ENCODE measurements at places on chromosomes 3 and 15.

DNA sequence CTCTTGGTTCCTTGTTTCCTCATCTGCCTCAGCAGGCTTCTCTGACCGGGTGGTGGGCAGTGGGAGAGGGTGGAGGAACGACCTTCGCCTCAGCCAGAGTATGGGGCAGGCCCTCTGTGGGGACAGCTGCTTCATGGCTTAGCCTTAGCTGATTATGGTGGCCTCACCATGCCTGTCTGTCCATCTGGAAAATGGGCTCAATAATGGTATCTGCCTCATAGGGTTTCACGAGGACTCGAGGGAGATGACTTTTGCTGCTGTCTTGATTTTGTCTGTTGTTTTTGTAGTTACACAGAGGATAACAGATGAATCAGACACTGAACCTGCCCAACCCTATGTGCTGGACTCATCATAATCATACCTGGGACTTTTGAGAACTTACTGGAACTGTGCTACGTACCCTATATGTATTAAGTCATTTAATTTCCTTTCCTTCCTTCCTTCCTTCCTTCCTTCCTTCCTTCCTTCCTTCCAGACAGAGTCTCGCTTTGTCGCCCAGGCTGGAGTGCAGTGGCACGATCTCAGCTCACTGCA lies 46.5 kb downstream of the CDC25A start:
- DNase-seq, result no peak

GRCh38 chr3:12299026-12299425 lies 10.2 kb downstream of the PPARG start:
- DNase-seq, result no peak

DNA sequence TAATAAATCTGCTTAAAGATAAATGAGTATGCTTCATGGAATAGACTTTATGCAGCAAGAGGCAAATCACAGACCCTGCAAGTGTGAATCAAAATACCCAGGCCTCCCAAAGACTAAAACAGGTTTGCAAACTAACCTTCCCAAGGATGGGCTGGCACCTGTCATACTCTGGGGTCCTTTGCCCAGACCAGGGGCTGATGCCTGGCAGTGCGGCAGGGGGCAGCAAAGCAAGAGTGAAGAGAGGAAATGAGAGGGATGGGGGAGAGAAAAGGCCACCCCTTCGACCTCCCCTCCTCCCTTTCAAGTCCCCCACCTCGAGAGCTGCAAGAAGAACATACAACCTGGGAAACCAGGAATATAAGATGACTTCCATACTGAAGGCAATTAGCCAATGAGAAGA lies 31.8 kb downstream of the XXYLT1 start:
- DNase-seq, result no peak

- no peak for DNase-seq
Measured at GRCh38 chr3:17581421-17582080, 160.9 kb downstream of the TBC1D5 start.

GRCh38 chr15:20376872-20377271 lies 164.7 kb downstream of the GOLGA6L6 start:
- no peak for DNase-seq

- DNase-seq, result no peak
Measured at GRCh38 chr3:129979905-129980304, 5.4 kb downstream of the TRH start.

- DNase-seq, result peak; percentile 33
Measured at GRCh38 chr3:99332718-99333117, 305.7 kb upstream of the COL8A1 start.

DNA sequence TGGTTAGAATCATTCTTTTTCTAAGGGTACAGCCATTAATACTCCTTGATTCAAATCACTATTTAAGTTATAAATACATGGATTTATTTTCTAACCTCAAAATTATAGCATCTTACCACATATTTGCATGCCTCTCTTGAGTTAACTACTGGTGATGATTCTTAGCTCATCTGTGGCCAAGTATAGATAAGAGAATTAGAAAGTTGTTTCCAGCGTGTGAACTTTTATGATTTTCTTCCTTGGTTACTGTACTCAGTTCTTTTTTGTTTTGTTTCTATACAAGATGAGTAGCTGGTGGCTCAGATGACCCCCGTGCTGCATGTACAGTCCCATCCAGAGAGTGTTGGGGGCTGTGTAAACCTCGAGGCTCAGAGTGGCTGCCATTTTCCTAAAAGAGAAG lies 124.6 kb downstream of the IGF1R start:
- DNase-seq, result no peak

GRCh38 chr3:104564045-104564643 lies 802.6 kb upstream of the ALCAM start:
- DNase-seq, result peak; percentile 23

DNA sequence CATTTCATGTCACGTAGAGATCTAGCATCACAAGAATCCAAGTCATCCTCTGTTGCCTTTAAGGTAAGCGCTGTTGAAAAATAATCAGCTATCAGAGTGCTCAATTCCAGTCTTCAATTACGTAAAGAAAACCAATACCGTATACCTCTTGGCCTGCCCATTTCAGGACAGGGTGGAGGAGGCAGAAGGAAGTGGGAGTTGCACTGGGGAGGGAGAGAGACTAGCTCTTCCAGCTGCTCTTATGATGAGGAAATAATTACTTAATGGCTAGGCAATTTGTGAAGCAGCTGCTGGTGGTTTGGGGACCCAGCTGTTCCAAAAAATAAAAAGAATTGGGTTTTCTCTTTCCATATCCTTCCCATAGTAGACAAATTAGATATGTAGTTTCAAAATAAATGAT lies 365.8 kb upstream of the MCTP2 start:
- DNase-seq, result no peak

DNA sequence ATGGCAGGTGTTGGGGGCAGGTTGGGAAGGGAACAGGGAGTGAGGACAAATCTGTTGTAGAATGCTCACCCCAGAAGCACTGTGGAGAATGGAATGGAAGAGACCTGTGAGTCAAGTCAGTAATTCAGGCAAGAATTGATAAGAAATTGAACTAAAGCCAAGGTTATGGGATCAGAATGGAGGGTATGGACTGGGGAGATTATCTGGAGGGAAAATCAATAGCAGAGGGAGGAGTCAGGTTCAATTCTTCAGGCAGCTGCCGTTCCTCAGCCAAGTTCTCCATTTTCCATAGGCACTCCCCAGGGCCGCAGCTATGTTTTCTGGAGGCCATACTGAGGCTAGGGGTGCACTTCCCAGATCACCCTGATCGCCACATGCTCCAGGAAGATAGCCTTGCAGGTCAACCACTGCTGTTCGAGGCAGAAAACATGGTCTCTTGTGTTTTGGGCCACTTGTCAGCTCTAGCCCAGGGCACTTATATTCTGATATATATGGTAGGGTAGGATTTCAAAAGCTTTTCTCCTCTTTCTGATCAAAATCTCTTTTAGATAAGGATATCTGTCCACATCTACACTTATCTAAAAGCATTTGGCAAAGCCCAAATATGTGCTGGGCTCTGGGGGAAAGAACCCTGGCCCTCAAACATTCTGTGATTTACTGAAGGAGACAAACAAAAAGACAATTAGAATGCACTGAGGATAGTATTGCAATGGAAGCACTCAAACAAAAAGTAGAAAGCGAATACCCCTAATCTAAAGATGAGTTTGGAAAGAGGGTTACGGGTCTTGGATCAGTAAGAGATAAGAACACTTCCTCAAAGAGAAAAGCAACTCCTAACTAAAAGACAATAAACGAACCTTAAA lies 92.3 kb downstream of the TMEM212 start:
- no peak for DNase-seq

DNA sequence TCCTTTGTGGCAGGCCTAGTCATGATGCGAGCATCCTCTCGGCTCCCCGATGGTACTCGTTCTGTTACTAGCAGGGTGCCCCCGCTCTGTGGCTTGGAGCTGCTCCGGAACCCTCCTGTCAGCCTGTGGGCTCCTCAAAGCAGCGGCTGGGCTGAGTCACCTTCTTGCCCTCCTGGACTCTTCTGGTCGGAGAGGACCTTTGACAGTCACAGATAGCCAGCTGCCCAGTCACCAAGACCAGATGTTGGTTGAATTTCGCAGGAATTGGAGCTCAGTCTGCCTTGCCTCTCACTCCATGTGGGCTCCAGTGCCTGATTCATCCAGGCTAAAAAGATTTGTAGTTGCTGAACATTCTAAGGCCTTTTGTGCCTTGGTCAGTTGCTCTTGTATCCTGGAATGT lies 94.5 kb downstream of the CHCHD6 start:
- DNase-seq, result peak; percentile 14
